ENCODE measurements at places on chromosomes 1 and 21.

- no peak for DNase-seq
Measured at GRCh38 chr1:167086033-167086432, 4.1 kb downstream of the GPA33 start.

DNA sequence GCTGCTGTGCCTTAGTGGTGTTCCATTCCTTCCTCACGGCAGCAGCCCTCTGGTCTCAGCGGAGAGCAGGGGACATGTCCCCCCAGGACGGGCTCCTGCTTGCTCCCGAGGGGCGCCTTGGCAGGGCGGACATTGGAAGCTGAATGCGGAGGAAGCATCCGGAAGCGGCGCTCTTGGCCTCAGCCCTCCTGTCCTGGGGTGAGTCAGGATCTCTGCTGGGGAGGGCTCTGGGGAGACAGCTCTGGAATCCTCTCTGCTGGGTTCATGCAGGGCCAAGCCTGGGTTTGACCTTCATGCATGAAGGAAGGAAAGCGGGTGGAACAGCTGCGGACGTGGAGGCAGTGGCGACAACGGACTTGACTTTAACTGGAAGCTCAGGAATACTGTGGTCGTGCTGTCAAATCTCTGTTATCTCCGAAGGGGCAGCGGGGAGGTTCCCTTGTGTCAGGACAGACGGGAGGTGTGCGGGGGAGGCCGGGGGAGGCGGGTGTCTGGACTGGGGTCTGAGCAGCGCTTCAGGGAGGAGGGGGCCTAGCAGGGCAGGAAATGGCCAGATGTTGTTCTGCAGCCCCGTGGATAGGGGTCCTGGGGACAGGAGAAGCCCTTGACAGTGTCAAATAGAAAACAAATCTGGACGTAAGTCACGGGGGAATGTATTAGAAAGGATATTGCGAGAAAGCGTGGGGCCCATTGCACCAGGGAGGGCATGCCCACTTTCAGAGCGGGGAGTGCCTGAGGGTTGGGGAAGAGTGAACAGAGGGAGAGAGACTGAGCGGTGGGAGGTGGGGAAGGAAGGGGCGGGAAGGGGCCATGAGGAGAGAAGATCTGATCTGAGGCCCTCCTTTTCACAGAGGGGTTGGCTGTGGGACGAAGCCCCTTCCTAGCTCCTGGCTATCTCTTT lies 26.6 kb downstream of the CRYAA start:
- no peak for DNase-seq

GRCh38 chr1:47533793-47534328 lies 96.0 kb downstream of the FOXD2 start:
- no peak for DNase-seq

GRCh38 chr1:197224160-197224559 lies 43.9 kb upstream of the CRB1 start:
- DNase-seq, result no peak

DNA sequence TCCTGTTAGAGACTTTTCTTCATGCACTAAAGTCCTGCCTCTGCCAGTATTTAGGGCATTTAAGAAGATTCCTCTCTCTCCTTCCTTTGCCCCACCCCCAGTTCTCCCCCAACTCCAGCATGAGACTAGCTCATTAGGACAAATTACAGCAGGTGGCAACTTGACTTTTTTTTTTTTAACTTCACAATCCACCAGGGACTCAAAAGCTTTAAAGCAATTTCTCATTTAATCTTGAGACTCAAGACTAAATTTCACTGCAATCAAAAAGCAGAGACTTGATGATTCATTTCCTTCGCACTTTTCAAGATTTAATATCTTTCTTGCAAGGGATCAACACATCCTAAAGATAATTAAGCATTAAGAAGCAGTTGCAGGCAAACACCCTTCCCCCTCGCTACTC lies 74.9 kb downstream of the WLS start:
- no peak for DNase-seq

- no peak for DNase-seq
Measured at GRCh38 chr1:172211221-172211620, 209.3 kb upstream of the C1orf105 start.

Data from GM23338 (cell line).